Kidney (tissue), 22 donors: ENCODE measurements at places on chromosomes 2 and 18.

- no peak for DNase-seq
These were observed 520.0 kb downstream of the SLC4A3 start for GRCh38 chr2:220147161-220148038.

- DNase-seq = no peak
These were observed 999.9 kb downstream of the TSN start for GRCh38 chr2:122755281-122755780.

DNA sequence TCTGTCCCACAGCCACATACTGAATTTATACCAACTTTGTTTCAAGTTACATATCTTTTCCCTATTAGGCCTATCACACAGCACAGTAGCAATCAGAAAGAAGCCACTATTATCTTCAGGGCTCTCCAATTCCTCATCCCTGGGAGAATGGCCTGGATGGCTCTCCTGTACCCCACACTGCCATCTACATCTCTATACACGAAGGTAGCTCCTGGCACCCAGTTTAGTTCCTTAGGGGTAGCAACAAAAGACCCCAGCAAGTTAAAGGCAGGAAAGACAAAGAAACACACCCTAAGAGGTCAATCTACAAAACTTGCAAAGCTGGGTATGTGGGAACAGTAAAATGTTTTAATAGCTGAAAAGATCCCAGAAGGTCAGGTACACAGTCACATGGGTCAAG is 39.9 kb downstream of the PAIP2B start:
- DNase-seq = no peak

GRCh38 chr2:189267925-189268579 is 88.5 kb upstream of the COL5A2 start:
- no peak for DNase-seq

DNA sequence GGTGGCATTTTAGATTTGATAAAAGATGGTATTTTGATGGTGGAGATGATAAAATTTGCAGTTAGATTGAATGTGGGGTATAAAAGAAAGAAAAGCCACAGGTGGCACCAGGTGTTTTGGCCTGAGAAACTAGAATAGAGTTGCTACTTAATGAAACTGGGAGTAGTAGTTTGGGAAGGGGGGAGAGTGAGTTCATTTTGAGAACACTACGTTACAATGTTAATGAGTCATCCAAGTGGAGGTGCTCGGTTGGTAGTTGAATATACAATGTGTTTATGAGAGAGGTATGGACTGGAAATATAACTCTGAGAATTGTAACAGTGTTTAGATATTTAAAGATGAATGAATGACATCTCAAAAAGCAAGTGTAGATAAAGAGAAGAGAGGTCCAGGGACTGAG is 26.4 kb downstream of the EPG5 start:
- DNase-seq = no peak
